ENCODE measurements at places on chromosomes 7 and 10.
A peak's percentile ranks its signal among the peaks of the same experiment; 100 is the strongest.

GRCh38 chr10:101161494-101162299 is 30.6 kb downstream of the TLX1 start:
- peaks cover 72% of the 10 kb centered on the region for H3K27me3 ChIP-seq
- peak; percentile 78 for DNase-seq
- H3K36me3 ChIP-seq, result no peaks in the 10 kb centered on the region
- H3K4me3 ChIP-seq, result no peak overlapping the region
- peaks cover 8% of the 10 kb centered on the region for H3K4me1 ChIP-seq

DNA sequence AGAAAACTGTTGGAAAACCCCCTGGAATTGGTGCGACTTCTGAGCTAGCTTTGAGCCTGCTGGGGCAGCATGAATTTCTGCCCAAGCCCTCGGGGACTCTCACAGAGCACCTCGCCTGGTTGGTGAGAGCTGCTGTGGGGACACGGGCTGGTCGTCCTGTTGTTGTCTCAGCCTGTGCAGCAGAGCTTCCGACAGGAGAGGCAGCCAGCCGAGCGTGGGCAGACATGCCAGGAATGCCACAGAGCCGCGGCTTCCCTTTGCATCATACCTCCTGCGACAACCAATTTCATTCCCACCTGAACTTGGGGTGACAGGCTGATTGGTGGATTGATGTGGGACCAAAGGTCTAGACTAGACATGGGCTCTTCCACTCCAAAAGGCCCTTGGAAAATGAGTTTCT is 60.2 kb upstream of the NRBF2 start:
- H3K4me1 ChIP-seq, result peaks cover 12% of the 10 kb centered on the region
- peaks cover 26% of the 10 kb centered on the region for H3K27me3 ChIP-seq
- no peaks in the 10 kb centered on the region for H3K36me3 ChIP-seq

GRCh38 chr7:4527988-4528636 is 154.0 kb upstream of the FOXK1 start:
- H3K27me3 ChIP-seq, result peaks cover 8% of the 10 kb centered on the region
- H3K4me1 ChIP-seq, result no peaks in the 10 kb centered on the region
- H3K27ac ChIP-seq, result no peak overlapping the region
- DNase-seq, result no peak
- no peak overlapping the region for H3K4me3 ChIP-seq

DNA sequence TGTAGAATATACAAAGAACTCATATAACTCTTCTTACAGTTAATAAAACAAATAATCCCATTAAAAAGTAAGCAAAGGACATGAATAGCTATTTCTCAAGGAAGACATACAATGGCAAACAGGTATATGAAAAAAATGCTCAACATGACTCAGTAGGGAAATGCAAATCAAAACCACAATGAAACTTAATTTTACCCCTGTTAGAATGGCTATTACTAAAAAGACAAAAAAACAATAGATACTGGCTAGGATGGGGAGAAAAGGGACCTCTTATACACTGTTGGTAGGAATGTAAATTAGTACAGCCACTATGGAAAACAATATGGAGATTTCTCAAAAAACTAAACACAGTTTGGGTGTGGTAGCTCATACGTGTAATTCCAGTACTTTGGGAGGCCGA is 37.8 kb downstream of the HERPUD2 start:
- H3K27me3 ChIP-seq, result no peaks in the 10 kb centered on the region
- H3K27ac ChIP-seq, result no peak overlapping the region
- H3K4me1 ChIP-seq, result peaks cover 31% of the 10 kb centered on the region
- H3K36me3 ChIP-seq, result peaks cover 67% of the 10 kb centered on the region
- no peak for DNase-seq
- H3K4me3 ChIP-seq, result no peak overlapping the region

DNA sequence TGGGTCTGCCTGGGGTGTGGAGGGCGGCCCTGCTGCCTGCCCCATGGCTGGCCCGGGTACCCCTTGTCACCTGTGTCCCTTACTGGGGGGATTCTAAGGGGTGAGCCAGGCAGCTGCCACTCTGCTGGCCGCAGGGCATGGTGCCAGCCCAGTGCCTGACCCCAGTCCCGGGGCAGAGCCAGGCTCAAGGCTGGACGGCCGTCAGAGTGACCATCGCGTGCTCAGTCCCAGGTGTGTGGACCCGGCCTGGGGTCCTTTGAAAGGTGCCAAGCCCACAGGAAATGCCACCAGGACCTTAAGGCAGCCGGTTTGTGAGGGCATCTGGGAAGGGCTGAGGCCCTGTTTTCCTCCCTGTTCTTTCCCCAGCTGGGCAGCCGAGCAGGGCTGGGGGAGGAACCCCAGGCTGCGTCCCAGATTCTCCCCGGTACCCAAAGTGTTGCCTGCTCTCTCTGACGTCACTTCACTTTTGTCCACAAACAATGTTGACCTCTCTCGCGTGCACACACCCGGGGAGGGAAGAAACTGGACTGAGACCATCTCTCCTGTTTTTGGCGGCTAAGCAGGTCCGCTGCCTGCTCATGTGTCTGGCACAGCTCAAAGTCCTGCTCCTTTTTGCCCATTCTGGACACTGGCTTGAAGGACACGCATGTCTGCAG is 37.6 kb downstream of the PAPOLB start:
- H3K4me3 ChIP-seq, result no peak overlapping the region
- H3K36me3 ChIP-seq, result no peaks in the 10 kb centered on the region
- peaks cover 14% of the 10 kb centered on the region for H3K27me3 ChIP-seq
- H3K4me1 ChIP-seq, result no peaks in the 10 kb centered on the region

GRCh38 chr10:113987156-113987555 is 56.5 kb upstream of the ADRB1 start:
- peaks cover 15% of the 10 kb centered on the region for H3K4me1 ChIP-seq
- no peaks in the 10 kb centered on the region for H3K36me3 ChIP-seq
- no peak for DNase-seq
- H3K4me3 ChIP-seq, result no peak overlapping the region

- no peak overlapping the region for H3K4me3 ChIP-seq
- DNase-seq, result no peak
- H3K27ac ChIP-seq, result no peak overlapping the region
- H3K27me3 ChIP-seq, result no peaks in the 10 kb centered on the region
- peaks cover 4% of the 10 kb centered on the region for H3K36me3 ChIP-seq
- H3K4me1 ChIP-seq, result peaks cover 13% of the 10 kb centered on the region
These were observed 69.4 kb downstream of the DNAJB6 start for GRCh38 chr7:157405914-157406810.

DNA sequence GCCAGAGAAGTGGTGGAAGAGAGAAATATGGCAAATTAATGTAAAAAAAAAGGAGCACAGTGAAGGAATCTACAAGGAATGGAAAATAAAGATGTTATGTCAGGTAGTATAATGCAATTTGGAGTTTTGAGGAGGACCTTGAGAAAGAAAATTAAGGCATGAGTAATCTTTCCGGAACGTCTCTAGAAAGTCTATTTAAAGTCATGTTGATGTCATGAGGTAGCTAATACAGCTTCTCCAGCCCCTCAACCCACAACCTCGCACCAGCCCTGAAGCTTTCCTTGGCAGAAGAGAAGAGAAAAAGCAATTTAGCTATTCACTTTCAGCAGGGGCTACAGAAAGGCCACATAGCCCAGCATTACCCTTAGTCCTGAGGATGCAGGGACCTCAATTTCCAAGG is 22.5 kb downstream of the TRDMT1 start:
- H3K36me3 ChIP-seq, result peaks cover 2% of the 10 kb centered on the region
- DNase-seq, result no peak
- peaks cover 18% of the 10 kb centered on the region for H3K4me1 ChIP-seq
- H3K27me3 ChIP-seq, result no peaks in the 10 kb centered on the region
- H3K4me3 ChIP-seq, result no peak overlapping the region

- H3K36me3 ChIP-seq, result no peaks in the 10 kb centered on the region
- H3K27ac ChIP-seq, result no peak overlapping the region
- peaks cover 19% of the 10 kb centered on the region for H3K4me1 ChIP-seq
- no peak for DNase-seq
- no peaks in the 10 kb centered on the region for H3K27me3 ChIP-seq
These were observed 25.1 kb downstream of the TBXAS1 start for GRCh38 chr7:139854124-139854511.

DNA sequence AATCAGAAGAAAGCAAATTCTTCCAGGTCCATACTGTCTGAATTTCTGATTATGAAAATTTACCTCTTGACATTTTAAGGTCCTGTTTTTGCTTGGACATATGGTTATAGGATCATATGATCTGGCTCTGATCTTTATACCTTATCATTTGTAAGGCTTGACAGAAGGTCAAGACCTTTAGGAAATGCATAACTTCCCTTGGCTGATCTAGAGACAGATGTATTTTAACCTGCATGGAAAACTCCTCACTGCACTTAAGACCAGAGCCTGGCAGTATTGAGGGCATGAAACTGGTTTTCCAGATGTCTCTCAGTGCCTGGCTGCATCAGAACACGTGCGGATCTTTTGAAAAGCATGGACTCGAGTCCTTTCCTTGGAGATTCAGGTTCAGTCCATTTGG is 55.9 kb downstream of the TRRAP start:
- peaks cover 58% of the 10 kb centered on the region for H3K36me3 ChIP-seq
- H3K27me3 ChIP-seq, result no peaks in the 10 kb centered on the region
- DNase-seq, result no peak

DNA sequence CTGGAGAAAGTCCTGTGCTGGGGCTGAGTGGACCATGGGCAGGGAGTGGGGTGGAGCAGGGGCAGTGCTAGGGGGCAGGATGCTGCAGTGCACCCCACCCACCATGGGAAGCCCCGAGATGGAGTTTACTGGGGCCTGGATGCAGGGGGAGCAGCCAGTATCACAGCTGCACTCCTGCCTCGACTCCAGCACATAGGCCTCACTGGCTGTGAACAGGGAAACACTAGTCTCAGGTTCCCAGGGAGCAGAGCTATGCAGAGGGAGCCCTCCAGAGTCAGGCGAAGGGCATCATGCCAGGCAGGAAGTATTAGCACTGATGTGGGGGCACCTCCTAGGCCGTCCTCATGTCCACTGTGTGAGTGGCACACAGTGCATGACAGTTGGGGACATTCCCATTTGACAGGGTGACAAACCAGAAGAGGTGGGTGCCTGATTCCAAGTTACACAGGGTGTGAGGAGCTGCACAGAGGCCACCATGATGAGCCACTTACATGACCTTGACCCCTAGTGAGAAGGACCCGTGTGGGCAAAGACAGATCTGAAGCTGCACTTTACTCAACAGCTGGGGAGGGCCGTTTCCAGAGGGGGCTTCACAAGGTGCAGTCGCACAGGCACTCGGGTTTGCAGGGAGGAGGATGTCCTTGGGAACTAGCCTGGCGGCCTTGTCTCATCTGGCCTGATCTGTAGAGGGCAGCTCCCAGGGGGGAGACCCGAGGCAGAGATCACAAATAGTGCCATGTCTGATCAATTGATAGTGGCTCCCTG is 69.9 kb upstream of the LRRC4 start:
- peaks cover 7% of the 10 kb centered on the region for H3K36me3 ChIP-seq
- H3K4me3 ChIP-seq, result no peak overlapping the region
- no peak for DNase-seq
- peaks cover 29% of the 10 kb centered on the region for H3K4me1 ChIP-seq

DNA sequence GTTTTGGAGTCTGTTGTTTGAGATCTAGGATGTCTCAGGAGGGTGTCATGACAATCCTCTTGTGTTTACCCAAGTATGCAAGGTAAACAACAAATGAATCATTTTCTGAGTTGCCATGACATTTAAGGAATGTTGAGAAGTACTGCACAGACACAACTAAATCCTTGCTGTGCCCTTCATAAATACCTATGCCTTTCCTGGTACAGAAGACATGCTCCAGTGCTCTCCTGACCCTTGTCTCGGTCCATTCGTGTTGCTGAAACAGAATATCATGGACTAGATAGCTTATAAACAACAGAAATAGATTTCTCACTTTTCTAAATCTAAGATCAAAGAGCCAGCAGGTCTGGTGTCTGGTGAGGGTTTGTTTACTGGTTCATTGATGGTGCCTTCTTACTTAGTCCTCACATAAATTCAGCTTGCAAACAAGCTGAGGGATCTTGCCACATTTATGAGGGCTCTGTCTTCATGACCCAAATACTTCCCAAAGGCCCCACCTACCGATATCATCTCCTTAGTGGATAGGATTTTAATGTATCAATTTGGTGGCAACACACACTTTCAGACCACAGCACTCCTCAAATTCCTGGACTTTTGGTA is 341.8 kb upstream of the SEMA3A start:
- H3K27me3 ChIP-seq, result no peaks in the 10 kb centered on the region
- H3K4me1 ChIP-seq, result no peaks in the 10 kb centered on the region
- H3K4me3 ChIP-seq, result no peak overlapping the region
- H3K36me3 ChIP-seq, result no peaks in the 10 kb centered on the region
- no peak for DNase-seq
- H3K27ac ChIP-seq, result no peak overlapping the region

GRCh38 chr10:72223743-72224101 is 7.6 kb upstream of the ASCC1 start:
- peaks cover 52% of the 10 kb centered on the region for H3K4me1 ChIP-seq
- no peaks in the 10 kb centered on the region for H3K27me3 ChIP-seq

DNA sequence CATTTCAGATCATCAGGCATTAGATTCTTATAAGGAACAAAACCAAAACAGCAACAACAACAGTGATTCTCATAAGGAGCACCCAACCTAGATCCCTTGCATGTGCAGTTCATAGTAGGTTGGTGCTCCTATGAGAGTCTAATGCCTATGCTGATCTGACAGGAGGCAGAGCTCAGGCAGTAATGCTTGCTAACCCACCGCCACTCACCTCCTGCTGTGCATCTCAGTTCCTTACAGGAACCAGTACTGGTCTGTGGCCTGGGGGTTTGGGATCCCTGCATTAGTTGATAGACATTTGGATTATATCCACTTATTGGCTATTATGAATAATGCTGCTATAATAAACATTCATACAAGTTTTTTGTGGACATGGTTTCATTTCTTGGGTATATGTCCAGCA is 14.0 kb downstream of the MKLN1 start:
- no peaks in the 10 kb centered on the region for H3K27me3 ChIP-seq
- no peak for DNase-seq
- peaks cover 30% of the 10 kb centered on the region for H3K36me3 ChIP-seq
- no peaks in the 10 kb centered on the region for H3K4me1 ChIP-seq
- H3K4me3 ChIP-seq, result no peak overlapping the region
- no peak overlapping the region for H3K27ac ChIP-seq

DNA sequence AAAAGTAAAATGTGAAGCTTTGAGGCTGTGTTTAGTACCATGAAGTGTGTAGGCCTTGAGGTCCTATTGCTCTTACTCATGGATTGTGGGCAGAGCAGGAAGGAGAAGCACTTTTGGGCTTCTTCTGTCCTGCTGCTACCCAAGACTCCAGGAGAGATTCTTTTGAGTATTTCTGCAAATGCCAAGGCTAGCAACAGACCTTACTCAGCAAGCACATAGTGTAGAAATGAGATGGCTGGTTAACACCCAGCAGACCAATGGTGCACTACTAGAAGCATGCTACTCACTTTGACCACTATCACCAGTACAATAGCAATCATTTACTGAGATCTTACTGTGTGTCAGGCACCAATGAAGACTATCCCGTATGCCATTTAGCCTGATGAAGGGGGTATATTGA is 3.2 kb downstream of the PLPP4 start:
- DNase-seq, result no peak
- H3K27ac ChIP-seq, result no peak overlapping the region
- peaks cover 2% of the 10 kb centered on the region for H3K4me1 ChIP-seq
- no peak overlapping the region for H3K4me3 ChIP-seq
- H3K27me3 ChIP-seq, result peaks cover 45% of the 10 kb centered on the region
- H3K36me3 ChIP-seq, result no peaks in the 10 kb centered on the region
